CD4-positive, alpha-beta T cell treated with Interleukin-17A for 1 hour (primary cell): ENCODE measurements at places on chromosomes 5 and 9.

DNA sequence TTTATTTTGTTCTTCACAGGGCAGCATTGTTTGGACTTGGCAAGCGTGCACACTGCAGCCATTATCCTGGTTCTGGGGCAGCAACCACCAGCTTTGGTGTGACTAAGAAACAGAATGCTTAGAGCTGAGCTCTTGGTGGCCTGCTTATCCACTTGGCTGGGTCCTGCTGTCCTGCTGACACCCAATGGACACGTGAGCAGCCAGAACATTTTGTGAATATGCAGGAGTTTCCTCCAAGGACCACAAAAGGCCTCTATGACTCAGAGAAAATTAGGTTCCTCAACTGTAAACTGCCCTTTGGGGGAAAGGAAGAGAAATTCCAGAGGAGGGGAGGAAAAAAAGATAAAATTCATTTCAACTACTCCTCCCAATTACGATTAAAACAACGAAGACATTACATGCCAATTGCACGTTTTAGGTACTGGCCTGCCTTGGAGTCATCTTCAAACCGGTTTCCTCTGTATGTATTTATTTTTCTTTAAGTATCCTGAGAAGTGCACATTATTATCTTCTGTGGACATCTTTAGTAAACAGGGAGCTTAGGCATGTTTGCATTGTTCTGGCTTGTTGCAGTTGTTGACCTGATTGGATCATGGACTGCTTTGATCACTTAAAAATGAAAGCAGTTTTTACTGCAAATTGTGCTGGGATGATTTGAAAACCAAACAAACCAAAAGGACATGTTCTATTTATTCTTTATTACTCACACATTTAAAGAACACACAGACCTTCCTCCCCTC is 82.3 kb upstream of the TLE4 start:
- no peak for DNase-seq

GRCh38 chr9:111969622-111970021 is 73.0 kb downstream of the UGCG start:
- DNase-seq = no peak

DNA sequence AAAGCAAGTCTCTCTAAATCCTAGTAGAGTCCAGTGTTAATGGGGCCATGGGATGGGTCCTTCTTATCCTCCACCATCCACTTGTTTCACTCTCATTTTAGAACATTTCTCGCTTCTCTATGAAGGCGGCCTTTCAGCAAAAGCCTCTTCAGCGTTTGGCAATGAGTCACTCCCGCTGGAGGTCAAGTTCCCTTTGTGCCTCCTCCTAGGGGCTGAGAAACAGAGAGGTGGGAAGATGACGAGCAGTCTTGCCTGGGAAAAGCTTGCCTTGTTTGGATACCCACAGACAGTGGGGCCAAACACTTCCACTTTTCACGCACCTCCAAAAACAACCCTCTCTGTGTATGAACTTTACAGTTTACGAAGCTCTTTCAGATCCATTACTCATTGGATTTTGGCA is 168.8 kb downstream of the GABBR2 start:
- DNase-seq = no peak

- DNase-seq = no peak
These were observed 7.5 kb downstream of the OR1K1 start for GRCh38 chr9:122807271-122807900.

DNA sequence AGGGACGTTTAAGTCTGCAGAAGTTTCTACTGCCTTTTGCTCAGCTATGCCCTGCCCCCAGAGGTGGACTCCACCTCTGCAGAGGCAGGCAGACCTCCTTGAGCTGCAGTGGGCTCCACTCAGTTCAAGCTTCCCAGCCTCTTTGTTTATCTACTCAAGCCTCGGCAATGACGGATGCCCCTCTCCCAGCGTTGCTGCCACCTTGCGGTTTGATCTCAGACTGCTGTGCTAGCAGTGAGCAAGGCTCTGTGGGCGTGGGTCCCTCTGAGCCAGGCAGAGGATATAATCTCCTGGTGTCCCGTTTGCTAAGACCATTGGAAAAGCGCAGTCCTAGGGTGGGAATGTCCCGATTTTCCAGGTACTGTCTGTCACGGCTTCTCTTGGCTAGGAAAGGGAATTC is 2188.5 kb upstream of the WWC1 start:
- DNase-seq = no peak

- no peak for DNase-seq
These were observed 34.1 kb upstream of the SLC22A5 start for GRCh38 chr5:132335402-132335801.

DNA sequence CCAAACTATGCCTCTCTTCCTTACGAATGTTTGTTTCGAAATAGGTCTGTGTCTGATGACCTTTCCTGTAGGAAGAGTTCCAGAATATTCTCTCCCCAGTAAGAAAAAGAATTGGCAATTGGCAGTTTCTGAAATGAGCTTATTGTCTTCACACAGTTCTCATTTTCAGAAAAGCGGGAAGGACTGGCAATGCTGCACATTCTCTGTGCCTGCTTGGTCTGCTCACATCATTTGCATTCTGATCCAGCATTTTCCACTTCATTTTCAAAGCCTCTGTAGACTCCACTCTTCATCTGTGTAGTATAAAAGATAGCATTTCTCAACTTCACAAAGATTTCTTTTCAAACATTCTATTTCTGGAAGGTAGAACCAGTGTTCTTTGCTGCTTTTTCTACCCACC is 120.6 kb upstream of the CCDC112 start:
- no peak for DNase-seq

- no peak for DNase-seq
These were observed 22.8 kb downstream of the ITK start for GRCh38 chr5:157203417-157203816.

DNA sequence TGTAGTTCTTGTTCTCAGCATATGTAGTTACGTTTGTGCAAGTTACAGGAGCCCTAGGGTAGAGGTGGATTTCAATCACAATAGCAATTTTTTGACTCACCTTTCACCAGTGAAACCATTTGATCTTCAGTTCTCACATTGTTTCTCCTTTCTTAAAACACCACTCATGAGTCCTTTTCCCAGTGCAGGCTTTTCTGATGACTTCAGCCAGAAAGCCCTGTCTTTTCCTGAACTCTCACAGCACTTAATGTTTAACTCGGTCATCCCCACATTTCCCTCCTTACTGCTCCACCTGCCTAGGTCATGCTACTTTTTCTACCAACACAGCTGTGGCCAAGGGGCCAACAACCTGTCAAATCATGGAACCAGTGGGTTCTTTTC is 37.9 kb downstream of the ARHGEF28 start:
- no peak for DNase-seq

GRCh38 chr5:142544071-142544753 is 141.7 kb downstream of the FGF1 start:
- DNase-seq = no peak

DNA sequence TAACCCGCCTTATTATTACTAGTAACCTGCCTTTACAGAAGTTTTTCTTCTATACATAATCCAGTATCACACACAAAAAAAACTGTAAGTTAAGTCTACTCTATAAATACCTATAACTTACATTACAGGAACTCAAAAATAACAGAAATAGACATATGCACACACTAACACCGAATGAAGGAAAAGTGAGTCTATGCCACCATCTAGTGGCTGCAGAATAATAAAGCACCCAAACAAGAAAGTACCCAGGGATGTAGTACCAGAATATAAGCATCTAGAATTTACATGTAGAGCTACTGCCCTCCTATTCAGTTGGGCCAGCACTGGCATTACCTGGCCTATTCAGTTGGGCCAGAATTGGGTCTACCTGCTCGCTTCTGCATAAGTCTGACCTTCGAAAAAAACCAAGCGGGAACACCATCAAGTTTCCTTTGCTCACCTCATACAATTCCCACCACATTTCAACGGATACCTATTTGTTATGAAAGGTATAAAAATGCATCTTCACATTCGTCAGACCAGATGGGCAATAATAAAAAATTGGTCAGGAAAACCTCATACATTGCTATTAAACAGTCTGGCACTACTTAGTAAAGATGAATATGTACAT is 4.0 kb upstream of the NIPSNAP3A start:
- peak; percentile 80 for DNase-seq

DNA sequence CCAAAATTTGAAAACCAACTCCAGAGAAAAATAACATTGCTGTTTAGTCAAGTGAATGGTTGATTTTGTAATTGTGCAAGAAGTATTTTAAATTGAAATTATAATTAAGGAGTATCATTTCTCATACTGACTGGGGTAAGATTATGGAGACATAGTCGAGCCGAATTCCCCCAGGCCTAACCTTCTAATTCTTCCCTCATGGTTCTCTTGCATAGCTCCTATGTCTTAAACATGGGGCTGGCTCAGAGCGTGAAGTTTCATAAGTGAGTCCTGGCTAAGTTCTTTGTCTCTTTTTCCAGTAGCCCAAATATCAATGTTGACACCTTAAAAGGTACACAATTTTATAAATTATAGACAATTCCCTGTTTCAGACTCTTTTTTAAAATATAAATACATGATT is 46.7 kb upstream of the ANXA1 start:
- no peak for DNase-seq

GRCh38 chr9:135736272-135736978 is 34.4 kb downstream of the KCNT1 start:
- DNase-seq = no peak

GRCh38 chr5:179732918-179733771 is 523 bp downstream of the MAML1 start:
- no peak for DNase-seq

GRCh38 chr5:153504726-153505125 is 14.3 kb downstream of the GRIA1 start:
- no peak for DNase-seq

- no peak for DNase-seq
These were observed 1075.1 kb downstream of the NR2F1-AS1 start for GRCh38 chr5:92505925-92506324.

DNA sequence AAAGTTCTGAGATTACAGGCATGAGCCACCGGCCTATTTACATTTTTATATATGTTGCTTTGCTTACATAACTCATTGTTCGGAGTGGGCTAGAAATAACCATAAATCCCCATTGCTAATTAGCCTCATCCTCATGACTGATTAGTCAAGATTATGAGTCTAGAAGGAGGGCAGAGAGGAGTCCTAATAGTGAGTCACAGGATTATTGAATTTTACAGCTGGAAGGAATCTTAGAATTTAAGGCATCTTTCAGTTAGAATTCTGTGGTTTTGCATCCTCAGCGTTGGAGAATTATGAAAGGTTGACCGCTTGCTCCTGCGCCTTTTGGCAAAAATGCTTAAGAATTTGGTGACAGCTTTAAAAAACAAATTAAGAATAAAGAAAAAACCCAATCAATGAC is 2.6 kb upstream of the PBX3 start:
- DNase-seq = no peak
